Upper lobe of left lung (tissue), 6 donors: ENCODE measurements at places on chromosomes 12 and 14.
A peak's percentile ranks its signal among the peaks of the same experiment; 100 is the strongest.

GRCh38 chr14:82182646-82183045, 649.0 kb upstream of the SEL1L start:
- no peaks in the 10 kb centered on the region for H3K4me1 ChIP-seq
- no peaks in the 10 kb centered on the region for H3K27me3 ChIP-seq
- no peak overlapping the region for H3K27ac ChIP-seq
- no peak overlapping the region for H3K4me3 ChIP-seq
- H3K36me3 ChIP-seq: no peaks in the 10 kb centered on the region

- no peaks in the 10 kb centered on the region for H3K36me3 ChIP-seq
- DNase-seq: no peak
- no peak overlapping the region for H3K4me3 ChIP-seq
- H3K27ac ChIP-seq: no peak overlapping the region
These were observed 42.3 kb upstream of the MDM1 start for GRCh38 chr12:68374307-68374982.

- DNase-seq: peak; percentile 72
- no peaks in the 10 kb centered on the region for H3K27me3 ChIP-seq
- no peaks in the 10 kb centered on the region for H3K36me3 ChIP-seq
These were observed 5.5 kb upstream of the NXPH4 start for GRCh38 chr12:57210926-57211692.

DNA sequence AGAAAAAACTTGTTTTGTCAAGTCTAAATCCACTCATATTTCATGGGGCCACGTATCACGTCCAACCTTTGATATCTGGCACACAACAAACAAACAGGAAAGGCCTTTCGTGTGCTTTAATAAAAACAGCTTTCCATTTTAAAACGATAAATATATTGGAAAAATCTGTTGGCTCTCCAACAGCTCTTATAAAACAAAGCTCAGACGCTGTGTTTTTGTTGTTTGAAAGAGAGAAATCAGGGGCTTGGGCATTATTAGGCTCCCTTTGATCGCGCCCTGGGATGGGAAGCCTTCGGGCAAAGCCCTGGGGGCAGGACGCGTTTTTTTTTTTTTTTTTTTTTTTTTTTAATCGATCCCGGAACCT, 429 bp upstream of the PLEKHA5 start:
- H3K27me3 ChIP-seq: no peaks in the 10 kb centered on the region
- H3K4me1 ChIP-seq: peaks cover 6% of the 10 kb centered on the region
- DNase-seq: no peak
- H3K27ac ChIP-seq: peak overlapping the region; percentile 68
- H3K4me3 ChIP-seq: peak overlapping the region; percentile 93
- no peaks in the 10 kb centered on the region for H3K36me3 ChIP-seq

DNA sequence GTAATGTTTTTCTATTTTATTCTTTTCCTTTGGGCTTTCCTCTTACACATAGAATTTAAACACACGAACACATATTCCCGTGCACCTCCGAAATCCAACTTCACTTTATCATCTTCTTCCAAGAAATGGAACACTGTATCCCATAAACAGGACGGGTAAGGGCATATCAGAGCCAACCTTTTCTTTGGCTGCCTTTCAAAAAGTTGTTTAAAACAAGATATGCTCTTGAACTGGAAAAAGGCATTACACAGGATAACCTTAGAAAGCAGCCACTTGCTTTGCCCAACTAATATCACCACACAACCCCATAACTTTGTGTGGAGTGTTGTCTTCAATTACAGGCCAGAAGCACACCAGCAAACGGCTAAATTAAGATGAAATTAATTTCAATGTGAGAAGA, 65.3 kb upstream of the CDKN3 start:
- no peak for DNase-seq
- no peak overlapping the region for H3K4me3 ChIP-seq
- H3K36me3 ChIP-seq: no peaks in the 10 kb centered on the region
- H3K4me1 ChIP-seq: peaks cover 11% of the 10 kb centered on the region
- H3K27me3 ChIP-seq: no peaks in the 10 kb centered on the region
- H3K27ac ChIP-seq: no peak overlapping the region

DNA sequence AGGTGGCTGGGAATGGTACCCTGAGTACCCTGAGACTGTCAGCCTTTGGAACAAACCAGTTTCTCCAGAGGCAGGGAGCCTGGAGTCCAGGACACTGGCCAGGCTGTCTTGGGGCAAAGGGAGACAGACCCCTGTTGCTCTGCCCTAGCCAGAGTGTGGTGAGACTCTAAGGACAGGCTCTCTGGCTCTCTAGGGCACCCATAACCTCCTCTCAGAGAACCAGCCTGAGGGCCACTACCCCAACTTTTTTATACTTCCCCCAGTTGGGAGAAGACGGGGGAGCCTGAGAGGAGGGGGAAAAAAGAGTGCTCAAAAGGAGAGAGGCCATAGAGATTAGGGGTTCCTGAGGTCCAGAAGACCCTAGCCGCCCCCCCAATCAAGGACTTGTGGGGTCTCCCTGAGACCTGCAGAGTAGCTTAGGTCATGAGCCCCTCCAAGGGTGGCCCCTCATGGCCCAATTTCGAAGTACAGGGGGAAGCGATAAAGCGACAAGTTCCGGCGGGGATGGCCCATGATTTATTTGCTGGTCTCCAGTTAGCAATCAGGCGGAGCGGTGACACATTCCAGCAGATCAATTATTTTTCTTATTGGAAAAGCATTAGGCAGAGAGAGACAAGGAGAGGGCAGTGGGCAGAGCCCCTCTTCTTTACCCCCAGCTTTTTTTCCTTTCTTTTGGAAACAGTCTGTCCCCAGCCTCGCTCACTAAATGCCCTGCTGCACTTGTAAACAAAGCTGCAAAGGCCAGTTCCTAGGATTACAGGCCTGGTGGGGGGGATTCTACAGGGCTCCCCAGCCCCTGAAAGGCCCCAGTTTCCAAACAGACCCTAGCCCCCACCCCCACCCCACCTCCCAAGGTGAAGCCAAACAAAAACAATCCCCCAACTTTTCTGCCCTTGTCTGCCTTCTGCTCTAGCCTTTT, 1.5 kb downstream of the HOXC8 start:
- no peak overlapping the region for H3K4me3 ChIP-seq
- peaks cover 88% of the 10 kb centered on the region for H3K27me3 ChIP-seq
- no peak overlapping the region for H3K27ac ChIP-seq
- no peak for DNase-seq
- H3K4me1 ChIP-seq: peaks cover 26% of the 10 kb centered on the region
- no peaks in the 10 kb centered on the region for H3K36me3 ChIP-seq

GRCh38 chr12:6834254-6834653, 6.0 kb downstream of the P3H3 start:
- H3K4me3 ChIP-seq: no peak overlapping the region
- peaks cover 4% of the 10 kb centered on the region for H3K27me3 ChIP-seq
- DNase-seq: no peak
- H3K27ac ChIP-seq: no peak overlapping the region

- H3K4me1 ChIP-seq: peaks cover 40% of the 10 kb centered on the region
- H3K36me3 ChIP-seq: peaks cover under 1% of the 10 kb centered on the region
- DNase-seq: no peak
These were observed 25.9 kb downstream of the UBE2N start for GRCh38 chr12:93415723-93416464.

GRCh38 chr12:116662612-116663144, 75.2 kb downstream of the SPRING1 start:
- peak overlapping the region; percentile 0 for H3K27ac ChIP-seq
- DNase-seq: peak; percentile 55
- no peak overlapping the region for H3K4me3 ChIP-seq
- no peaks in the 10 kb centered on the region for H3K27me3 ChIP-seq
- peaks cover 39% of the 10 kb centered on the region for H3K4me1 ChIP-seq

DNA sequence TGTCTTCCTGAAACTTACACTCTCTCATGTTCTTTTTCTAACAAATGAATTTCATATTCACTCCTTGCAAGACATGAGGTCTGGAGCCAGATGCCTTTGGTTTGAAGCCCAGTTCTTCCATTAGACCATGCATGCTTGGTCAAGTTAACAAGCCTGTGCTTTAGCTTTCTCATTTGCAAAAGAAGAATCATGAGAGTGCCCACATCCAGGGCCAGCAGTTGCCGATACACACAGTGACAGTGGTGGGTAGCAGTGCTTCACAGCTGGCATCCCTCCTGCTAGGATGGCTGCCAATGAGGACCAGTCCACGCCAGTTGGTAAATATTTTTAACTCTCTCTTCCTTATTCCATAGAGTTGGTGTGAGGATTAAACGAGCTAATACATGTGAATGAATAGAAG, 163.1 kb downstream of the PHLDA1 start:
- H3K4me1 ChIP-seq: no peaks in the 10 kb centered on the region
- no peak for DNase-seq
- no peaks in the 10 kb centered on the region for H3K36me3 ChIP-seq
- H3K27me3 ChIP-seq: no peaks in the 10 kb centered on the region

- no peak for DNase-seq
- H3K4me1 ChIP-seq: no peaks in the 10 kb centered on the region
- H3K4me3 ChIP-seq: no peak overlapping the region
- no peaks in the 10 kb centered on the region for H3K27me3 ChIP-seq
- peaks cover 3% of the 10 kb centered on the region for H3K36me3 ChIP-seq
These were observed 25.7 kb downstream of the JKAMP start for GRCh38 chr14:59510001-59510400.

GRCh38 chr12:38544330-38545066, 227.9 kb downstream of the ALG10B start:
- H3K27me3 ChIP-seq: no peaks in the 10 kb centered on the region
- no peak for DNase-seq
- H3K27ac ChIP-seq: no peak overlapping the region
- H3K36me3 ChIP-seq: no peaks in the 10 kb centered on the region
- no peaks in the 10 kb centered on the region for H3K4me1 ChIP-seq

DNA sequence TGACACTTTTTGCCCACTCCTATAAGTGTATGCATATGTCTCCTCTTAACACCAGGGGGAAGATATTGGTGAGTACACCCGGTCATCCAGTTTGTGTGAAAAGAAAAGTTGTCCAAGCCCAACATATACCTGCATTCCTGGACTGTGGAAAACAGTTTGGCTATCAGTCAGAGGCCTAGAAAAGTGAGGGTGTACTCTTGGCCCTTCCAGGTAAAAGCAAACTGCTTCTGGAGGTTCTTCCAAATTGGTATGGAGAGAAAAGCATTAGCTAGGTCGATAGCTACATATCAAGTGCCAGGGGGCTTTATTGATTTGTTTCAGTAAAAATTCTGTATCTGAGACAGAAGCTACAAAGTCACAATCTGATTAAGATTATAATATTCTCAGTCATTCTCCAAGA, 144.0 kb downstream of the SPTSSA start:
- no peak overlapping the region for H3K4me3 ChIP-seq
- no peaks in the 10 kb centered on the region for H3K36me3 ChIP-seq
- H3K27ac ChIP-seq: no peak overlapping the region

DNA sequence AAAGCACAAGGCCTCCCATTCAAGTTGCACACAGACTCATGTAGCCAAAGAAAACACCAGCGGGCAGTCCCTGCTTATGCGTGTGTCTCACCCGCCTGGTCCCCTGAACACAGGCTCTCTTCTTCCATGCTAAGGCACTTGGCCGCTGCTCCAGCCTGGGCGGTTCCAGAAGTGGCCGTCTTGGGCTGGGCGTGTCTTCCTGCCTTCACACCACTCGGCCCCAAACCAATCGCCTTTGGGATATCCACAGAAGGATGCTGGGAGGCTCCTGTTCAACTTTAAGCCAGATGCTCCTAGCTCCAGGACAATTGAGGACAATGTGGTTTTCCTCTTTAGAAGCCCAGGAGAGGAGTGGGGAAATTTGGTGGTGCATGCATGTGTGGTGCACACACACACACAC, 2.2 kb downstream of the SCARB1 start:
- no peak overlapping the region for H3K27ac ChIP-seq
- no peak for DNase-seq
- H3K4me1 ChIP-seq: peaks cover 15% of the 10 kb centered on the region
- no peak overlapping the region for H3K4me3 ChIP-seq
- H3K27me3 ChIP-seq: no peaks in the 10 kb centered on the region
- H3K36me3 ChIP-seq: no peaks in the 10 kb centered on the region

GRCh38 chr12:63419154-63419553, 249.1 kb downstream of the DPY19L2 start:
- no peak overlapping the region for H3K4me3 ChIP-seq
- H3K27me3 ChIP-seq: no peaks in the 10 kb centered on the region
- no peaks in the 10 kb centered on the region for H3K4me1 ChIP-seq
- no peak overlapping the region for H3K27ac ChIP-seq
- no peak for DNase-seq

- H3K27me3 ChIP-seq: no peaks in the 10 kb centered on the region
- no peak overlapping the region for H3K27ac ChIP-seq
- H3K36me3 ChIP-seq: no peaks in the 10 kb centered on the region
- DNase-seq: no peak
- no peaks in the 10 kb centered on the region for H3K4me1 ChIP-seq
These were observed 56.2 kb upstream of the RTRAF start for GRCh38 chr14:51933191-51933590.

DNA sequence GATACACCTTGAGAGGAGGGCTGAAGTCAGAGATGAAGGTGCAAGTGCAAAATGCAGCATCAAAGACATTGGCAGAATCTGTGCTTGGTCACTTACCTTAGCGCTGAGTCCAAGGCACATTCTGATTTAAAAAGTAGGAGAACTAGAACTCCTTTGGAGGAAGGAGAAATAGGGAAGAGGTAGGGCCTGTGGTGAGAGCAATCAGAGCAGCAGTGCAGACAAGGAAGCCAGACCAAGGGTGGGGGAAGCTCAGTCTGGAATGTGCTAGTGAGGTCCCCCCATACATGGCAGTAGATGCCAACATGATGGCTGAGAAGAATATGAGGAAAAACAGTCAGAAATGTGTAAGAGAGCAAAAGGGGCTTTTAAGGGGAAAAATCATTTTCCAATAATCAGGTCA, 206.5 kb downstream of the SSPN start:
- H3K27me3 ChIP-seq: no peaks in the 10 kb centered on the region
- no peak for DNase-seq
- H3K36me3 ChIP-seq: no peaks in the 10 kb centered on the region
- no peak overlapping the region for H3K4me3 ChIP-seq
- H3K27ac ChIP-seq: no peak overlapping the region
- H3K4me1 ChIP-seq: no peaks in the 10 kb centered on the region

DNA sequence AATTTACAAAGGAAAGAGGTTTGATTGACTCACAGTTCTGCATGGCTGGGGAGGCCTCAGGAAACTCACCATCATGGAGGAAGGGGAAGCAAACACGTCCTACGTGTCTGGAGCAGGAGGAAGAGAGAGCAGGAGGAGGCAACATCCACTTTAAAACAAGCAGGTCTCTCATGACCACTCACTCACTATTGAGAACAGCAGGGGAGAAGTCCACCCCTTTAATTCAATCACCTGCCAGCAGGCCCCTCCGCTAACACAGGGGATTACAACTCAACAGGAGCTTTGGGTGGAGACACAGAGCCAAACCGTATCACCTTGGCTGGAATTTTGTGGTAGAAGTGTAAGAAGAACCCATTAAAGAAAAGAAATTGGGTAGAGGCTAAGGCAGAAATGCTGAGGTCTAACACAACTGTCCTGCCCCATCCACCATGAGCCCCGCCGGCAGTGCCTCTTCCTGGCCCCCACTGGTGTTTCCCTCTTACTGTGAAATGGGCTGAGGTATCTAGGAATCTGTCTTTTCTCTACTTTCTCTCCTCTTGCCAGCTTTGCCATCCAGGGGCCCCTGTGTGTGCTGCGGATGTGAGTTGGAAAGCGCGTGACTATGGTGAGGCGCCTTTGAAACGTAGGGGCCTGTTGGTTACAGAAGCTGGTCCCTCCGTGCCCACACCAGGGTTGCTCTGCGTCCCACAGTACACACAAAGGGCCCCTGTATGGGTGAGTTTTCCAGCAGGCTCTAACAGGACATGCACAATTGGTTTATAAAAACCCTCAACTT, 108.0 kb upstream of the TMEM132D start:
- no peak overlapping the region for H3K4me3 ChIP-seq
- H3K27me3 ChIP-seq: no peaks in the 10 kb centered on the region
- H3K4me1 ChIP-seq: no peaks in the 10 kb centered on the region
